ENCODE measurements at places on chromosomes 7 and 10.
A peak's percentile ranks its signal among the peaks of the same experiment; 100 is the strongest.

DNA sequence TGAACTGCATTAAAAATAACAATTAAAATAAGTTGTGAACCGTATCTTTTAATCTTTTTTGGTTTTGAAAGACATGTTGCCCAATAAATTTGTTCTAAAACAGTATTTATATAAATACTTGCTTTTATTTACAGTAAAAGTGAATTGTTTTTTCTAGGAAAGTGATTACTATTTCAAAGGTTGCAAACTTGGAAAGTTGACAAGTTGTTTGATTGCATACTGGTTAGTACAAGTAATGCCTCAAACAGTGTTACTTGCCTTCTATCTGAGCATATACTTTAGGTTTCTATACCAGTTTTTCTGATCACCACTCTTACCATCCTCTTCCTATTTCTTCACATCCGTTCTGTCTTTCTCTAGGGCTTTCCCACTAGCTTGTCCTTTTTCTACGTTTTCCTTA lies 212.6 kb downstream of the FOXP2 start:
- DNase-seq: no peak

- DNase-seq: no peak
Observed at GRCh38 chr10:82160307-82160706, 285.3 kb downstream of the NRG3 start.

GRCh38 chr7:91609525-91609924 lies 271.0 kb downstream of the MTERF1 start:
- DNase-seq: no peak

GRCh38 chr10:33939892-33940291 lies 605.4 kb upstream of the NRP1 start:
- no peak for DNase-seq

- peak; percentile 21 for DNase-seq
Observed at GRCh38 chr7:130154131-130154500, 51.1 kb downstream of the TMEM209 start.

GRCh38 chr10:86244297-86245014 lies 122.1 kb downstream of the GRID1 start:
- no peak for DNase-seq

DNA sequence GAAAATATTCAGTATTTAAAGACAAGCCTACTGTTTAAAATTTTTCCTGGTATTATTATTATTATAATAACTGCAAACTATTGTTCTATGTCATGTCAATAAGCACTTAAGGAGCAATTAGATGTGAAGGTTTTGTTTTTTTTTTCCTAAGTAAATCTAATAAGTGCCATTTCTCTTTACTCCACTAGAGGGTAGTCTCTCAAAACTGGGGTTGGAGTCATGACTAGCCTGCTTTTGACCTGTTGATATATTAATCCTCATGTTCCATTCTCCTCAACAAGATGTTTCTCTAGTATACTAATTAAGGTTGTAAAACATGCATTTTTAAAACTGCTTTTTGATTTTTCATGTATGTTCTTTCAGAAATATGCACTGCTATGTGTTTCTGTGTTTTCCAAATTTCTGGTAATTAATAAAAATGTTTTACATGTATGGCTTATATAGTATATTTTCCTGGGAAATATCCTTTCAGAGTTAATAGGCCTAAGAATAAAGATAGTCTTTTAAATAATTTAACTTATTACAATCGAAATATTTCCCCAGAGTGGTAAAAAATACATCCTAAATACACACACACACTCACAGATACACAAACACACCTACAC lies 1.0 kb upstream of the LRRN3 start:
- peak; percentile 50 for DNase-seq

DNA sequence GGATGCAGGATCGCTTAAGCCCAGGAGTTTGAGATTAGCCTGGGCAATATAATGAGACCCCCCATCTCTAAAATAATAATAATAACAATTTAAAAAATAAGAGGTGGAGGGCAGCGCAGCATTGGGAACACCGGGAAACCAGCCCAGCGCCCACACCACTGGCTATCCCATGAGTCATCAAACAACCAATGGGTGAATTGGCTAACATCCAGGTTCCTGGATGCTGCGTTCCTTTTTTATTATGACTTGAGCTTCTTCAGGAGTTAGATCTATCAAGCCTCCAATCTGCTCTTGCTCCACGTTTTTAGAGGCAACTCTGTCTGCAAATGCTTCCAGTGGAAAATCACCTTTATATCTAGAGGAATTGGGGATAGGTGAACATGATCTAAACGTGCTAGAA lies 10.0 kb upstream of the LRRC4 start:
- DNase-seq: no peak

DNA sequence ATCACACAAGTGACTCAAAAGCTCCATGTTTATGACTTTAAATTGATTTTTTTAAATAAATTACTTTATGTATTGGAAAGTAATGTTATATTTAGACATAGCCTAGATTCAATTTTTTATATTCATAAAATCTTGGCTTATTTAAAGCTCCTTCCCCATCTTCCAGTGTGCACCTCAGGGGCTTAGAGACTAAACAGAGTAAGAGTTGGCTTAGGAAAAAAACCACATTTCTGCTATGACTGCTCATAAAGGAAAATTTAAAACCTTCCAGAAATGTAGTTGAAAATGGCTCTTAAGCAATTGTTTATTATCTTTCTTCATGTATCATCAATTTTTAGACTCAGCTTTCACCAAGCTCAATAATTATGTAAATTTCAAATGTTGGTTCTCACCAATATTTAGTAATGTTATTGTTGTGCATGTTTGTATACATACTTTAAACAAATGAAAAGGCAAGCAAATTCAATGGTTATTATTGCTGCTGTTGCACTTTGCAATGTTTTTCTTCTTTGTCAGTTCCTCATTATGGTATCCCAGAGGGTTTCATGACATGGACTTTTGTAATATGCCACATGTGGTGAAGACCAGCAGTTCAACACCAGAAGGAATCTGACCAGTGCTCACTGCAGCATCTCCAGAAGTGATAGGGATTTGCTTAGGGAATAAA lies 700.1 kb upstream of the ANKRD30A start:
- no peak for DNase-seq

DNA sequence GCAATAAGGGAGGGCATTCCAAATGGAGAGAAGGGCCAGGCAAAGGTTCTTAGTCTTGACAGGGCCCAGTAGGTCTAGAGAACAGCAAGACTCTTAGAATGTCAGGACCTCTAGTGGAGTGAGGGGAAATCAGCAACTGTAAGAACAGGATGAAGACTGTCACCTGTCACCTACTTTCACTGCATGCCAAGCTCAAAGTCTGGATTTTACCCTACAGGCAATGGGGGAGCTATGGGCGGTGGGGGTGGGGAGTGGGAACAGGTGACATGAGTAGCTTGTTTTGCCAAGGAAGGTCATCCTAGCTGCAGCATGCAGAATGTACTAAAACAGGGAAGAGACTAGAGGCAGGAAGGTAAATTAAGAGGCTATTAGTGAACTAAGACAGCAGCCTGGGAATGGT lies 18.3 kb downstream of the GOT1 start:
- DNase-seq: no peak

DNA sequence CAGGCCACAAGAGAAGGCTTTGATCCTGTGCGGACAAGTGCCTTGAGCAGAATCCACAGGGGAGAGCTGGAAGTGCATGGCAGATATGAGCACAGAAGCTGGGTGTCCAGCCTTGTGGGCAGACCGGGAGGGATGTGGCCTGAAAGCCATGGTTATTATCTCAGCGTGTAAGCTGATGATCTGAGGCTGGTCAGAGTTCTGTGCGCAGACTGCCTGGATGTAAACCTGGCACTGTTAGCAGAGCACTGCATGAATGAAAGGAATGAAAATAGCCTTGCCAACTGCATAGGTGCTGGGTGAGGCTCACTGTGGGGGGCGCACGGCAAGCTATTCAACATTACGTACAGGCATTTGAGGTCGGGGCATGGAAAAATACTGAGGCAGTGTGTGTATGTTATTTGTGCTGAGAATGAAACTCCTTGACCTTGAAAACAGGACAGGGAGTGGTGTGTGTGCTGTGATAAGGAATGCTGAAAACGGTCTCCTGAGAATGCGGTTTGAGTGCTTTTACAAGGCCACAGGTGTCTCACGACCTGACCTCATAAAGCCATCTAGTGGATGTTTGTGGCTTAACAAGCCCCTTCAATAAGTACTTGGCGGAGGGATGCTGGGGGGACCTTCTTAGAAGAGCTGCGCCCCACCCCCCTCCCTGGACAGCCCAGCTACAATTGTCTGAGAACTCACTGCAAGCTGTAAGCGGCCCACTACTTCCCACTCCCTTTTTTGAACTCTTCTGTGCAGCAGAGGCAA lies 18.7 kb downstream of the AKR1C1 start:
- no peak for DNase-seq

DNA sequence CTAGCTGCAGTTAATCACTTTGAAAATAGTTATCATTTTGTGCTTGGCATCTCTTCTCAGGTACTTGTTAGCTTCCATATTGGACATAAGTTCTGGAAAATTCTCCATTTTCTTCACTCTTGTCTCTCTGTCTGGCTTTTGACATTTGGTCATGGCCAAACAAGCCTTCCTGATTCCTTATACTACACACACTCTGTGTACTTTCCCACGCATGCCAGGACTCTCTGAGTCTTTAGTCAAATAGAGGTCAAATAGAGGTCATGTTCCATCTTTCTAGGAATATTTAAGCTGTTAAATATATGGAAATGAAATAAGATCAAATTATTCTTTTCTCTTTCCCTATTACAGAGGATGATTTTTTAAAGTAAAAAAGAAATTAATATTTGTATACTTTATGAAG lies 235.5 kb upstream of the PLXDC2 start:
- no peak for DNase-seq

- DNase-seq: no peak
Observed at GRCh38 chr10:69866688-69867461, 65.2 kb downstream of the COL13A1 start.

DNA sequence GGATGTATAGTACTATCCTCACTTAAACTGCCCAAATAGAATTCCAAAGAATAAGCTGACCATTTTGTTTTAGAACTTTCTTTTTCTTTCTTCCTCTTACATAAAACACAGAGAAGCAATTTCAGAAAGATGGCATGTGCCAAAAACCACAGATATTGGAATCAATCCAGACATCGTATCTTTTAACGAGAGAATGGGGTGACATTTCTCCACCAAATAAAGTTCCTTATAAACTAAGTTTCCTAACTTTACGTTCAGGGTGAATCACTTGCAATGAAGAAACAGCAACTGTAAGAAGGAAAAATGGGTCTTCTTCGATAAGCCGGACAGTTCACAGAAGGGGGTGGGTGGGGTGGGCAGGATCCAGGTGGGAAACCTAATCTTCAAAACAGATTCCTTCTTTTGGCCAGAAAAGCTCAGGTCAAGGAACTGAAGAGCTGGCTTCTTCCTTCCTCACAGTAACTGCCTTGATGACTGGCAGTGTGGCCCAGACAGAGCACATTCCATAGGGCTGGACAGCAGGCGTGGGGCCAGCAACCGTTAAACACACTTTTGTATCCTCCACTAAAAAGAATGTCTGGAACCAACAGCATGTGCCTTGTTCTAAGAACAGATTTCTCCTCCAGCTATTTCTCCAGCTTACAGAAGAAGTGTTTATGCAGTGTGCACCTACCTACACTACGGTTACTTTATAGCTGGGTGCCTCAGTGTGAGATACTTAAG lies 31.5 kb downstream of the CREB3L2 start:
- DNase-seq: no peak

GRCh38 chr10:17240096-17240495 lies 12.1 kb downstream of the VIM start:
- no peak for DNase-seq

DNA sequence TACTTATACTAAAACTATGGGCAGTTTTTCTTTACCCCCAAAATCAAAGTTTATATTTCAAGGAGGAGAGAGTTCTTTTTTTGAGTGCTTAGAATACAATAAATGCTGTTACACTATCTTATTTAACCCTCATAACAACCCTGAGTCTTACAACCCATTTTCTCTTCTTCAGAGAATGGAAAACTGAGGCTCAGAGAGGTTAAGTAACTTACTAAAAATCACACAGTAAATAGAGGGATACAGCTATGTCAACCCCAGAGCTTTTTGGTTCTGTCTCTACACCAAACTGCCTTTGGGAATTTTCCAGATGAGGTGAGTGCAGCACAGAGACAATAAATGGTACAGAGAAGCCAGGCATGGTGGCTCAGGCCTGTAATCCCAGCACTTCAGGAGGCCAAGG lies 25.6 kb upstream of the PIK3AP1 start:
- DNase-seq: no peak

- DNase-seq: no peak
Observed at GRCh38 chr10:36506697-36507496, 618.5 kb upstream of the ANKRD30A start.

GRCh38 chr10:10520491-10521385 lies 496.9 kb upstream of the CELF2 start:
- DNase-seq: no peak

DNA sequence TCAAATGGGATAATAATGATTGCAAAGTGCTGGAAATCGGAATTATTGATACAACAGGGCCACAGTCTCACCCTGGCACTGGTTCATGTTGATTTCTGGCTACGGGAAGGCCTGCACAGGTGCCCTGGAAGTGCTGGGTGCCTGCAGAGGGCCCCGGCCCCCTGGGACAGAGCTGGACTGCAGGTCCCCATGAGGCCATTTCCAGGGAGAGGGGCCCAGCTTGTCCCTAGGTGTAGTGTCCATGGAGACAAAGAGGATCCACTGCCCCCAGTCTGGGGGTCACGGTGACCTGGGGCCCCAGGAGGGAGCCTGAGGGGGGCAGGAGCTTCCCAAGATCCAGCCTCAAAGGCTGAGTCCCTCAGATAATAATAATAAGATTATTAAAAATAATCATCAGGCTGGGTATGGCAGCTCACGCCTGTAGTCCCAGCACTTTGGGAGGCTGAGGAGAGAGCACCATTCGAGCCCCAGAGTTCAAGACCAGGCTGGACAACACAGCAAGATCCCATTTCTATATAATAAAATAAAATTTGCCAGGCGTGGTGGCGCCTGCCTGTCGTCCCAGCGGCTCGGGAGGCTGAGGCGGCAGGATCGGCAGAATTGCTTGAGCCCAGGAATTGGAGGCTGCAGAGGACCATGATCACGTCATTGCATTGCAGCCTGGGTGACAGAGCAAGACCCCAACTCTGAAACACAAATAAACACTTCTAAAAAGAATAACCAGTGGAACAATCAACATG lies 98.1 kb downstream of the MICALL2 start:
- DNase-seq: no peak

DNA sequence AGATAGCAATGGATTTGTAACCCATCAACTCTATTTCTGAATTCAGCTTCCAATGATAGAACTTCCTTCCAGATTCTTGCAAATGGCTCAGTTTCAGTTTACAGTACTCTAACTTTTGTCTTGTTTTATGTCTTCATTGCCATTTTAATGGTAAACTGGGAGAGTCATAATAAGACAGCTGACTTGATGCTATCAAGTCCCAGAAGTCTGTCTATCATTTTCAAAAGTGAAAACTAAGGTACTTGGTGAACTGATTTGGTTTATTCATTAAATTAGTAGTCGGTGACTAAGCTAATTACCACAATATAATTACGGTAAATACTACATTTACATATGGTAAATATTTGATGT lies 25.0 kb downstream of the RTKN2 start:
- no peak for DNase-seq

Measured in NCI-H2029 treated with DMSO at 0.1 percent for 48 hours (cell line).